AG09309 (cell line): ENCODE measurements at places on chromosomes 12 and 14.
A peak's percentile ranks its signal among the peaks of the same experiment; 100 is the strongest.

DNA sequence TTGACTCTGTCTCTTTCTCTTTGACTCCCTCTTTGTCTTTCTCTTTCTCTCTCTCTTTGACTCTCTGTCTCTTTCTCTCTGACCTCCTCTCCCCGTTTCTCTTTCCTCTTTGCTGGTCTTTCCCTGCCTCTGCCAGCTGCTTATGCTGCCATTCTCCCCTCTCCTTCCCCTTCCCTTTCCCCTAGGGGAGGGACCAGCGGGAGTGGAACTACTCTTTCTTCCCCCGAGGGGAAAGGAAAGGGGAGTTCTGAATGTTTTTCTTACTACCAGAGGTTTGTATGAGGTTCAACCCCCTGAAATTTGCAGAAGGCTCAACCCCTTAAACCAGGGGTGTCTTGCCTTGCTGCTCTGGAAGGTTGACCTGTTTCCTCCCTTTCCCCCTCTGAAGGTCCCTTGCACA lies 24.7 kb upstream of the RNASE1 start:
- no peak for DNase-seq

DNA sequence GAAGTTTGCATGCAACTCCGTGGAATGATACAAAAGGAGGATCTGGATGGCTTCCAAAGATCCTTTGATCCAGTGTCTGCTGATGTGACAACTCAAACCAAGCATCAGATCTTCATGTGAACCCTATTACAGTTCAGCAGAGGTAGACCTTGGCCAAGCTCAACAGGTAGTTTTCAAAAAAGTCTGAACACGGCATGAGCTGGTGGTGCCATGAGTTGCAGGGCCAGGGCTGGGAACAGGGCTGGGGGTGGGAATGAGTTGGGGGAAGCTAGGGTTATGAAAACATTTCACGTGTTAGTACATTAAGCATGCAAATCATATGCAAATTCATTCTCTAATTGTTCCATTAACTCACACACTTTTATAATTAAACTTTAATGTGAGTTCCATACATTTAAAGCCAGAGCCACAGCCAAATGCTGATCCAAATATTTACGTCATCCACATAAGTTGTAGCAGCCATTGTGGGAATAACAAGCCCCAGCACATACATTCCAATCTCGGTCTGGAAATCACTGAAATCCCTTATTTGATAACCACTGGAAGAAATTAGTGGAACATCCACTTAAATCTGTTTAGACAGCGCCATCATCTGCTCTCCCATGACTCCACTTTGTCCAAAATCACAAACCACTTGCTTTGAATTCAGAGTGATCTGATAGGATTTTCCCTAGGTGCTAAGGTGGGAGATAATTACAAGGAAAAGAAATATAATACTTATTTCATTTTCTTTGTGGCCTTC lies 158.5 kb downstream of the APAF1 start:
- peak; percentile 18 for DNase-seq

- no peak for DNase-seq
Observed at GRCh38 chr14:55867311-55867710, 250.9 kb upstream of the PELI2 start.

GRCh38 chr12:15662303-15662980 lies 126.7 kb downstream of the EPS8 start:
- peak; percentile 73 for DNase-seq

- DNase-seq = no peak
Observed at GRCh38 chr14:60803871-60804270, 69.3 kb downstream of the MNAT1 start.

DNA sequence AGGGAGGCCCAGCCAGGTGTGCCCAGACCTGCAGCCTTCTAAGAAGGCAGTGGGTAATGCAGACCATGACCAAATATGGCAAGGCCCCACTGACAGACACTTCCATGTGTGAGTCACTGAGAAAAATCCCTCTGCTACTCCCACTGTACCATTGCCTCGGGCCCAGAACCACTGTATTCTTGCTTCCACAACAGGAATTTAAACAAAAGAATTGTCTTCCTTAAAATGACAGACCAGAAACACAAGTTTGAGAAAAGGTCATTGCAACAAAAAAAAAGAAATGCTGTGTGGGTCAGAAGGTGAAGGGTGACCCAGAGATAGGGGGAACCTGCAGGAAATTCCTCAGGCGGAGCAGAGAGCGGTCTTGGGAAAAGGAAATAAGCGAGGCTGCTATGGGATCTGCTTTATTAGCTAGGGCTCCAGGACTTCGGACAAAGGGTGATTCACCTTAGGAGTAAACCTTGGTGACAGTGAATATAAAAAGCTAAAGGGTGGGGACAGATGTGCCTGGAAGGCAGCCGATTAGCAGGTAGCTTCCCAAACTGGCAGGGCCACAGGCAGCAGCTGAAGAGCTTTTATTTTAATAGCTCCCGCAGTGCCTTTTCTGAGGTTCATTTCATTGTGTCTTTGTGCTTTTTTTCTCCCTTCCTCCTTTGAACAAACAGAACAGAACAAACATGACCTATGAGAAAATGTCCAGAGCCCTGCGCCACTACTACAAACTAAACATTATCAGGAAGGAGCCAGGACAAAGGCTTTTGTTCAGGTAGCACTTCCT lies 185.3 kb upstream of the BCL2L14 start:
- no peak for DNase-seq

GRCh38 chr14:39109893-39110715 lies 4.0 kb upstream of the GEMIN2 start:
- DNase-seq = no peak

- DNase-seq = peak; percentile 71
Observed at GRCh38 chr14:38208618-38209562, 1.2 kb downstream of the SSTR1 start.

GRCh38 chr14:89921346-89921745 lies 33.2 kb downstream of the EFCAB11 start:
- DNase-seq = no peak

DNA sequence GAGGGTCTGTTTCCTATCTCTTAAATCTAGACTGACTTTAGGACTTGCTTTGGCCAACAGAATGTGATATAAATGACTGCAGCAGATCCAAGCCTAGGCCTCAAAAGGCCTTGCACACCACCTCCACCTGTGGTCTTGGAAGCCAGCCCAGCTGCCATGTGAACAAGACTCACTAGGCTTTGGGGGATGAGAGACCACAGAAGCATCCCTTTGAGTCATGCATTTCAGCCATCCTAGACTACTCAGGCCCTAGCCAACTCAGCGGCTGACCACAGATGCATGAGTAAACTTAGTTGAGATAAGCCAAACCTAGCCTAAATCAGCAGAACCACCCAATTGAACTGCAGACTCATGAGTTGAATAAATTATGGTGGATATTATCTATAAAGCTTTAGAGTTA lies 87.7 kb downstream of the KCNH5 start:
- DNase-seq = peak; percentile 7

GRCh38 chr14:61188978-61189808 lies 91.9 kb downstream of the TMEM30B start:
- DNase-seq = no peak

DNA sequence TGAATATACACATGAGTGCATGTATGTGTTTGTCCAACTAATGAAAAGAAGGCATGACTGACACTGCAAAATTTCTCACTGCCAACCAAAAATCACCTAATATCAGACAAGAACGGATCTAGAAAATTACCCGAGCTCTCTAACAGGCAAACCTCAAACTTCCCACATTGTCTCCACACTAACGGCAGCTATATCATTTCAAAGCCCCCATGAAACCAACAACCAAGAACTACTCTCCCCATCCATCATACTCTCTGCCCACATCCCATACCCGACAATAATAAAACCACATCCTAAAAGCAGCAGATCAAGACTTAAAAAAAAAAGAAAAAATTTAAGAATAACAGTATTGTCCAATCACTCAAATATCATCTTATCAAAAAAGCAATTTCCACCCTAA lies 227.1 kb downstream of the CEP128 start:
- DNase-seq = no peak

GRCh38 chr12:88922816-88923215 lies 342.5 kb upstream of the KITLG start:
- no peak for DNase-seq

DNA sequence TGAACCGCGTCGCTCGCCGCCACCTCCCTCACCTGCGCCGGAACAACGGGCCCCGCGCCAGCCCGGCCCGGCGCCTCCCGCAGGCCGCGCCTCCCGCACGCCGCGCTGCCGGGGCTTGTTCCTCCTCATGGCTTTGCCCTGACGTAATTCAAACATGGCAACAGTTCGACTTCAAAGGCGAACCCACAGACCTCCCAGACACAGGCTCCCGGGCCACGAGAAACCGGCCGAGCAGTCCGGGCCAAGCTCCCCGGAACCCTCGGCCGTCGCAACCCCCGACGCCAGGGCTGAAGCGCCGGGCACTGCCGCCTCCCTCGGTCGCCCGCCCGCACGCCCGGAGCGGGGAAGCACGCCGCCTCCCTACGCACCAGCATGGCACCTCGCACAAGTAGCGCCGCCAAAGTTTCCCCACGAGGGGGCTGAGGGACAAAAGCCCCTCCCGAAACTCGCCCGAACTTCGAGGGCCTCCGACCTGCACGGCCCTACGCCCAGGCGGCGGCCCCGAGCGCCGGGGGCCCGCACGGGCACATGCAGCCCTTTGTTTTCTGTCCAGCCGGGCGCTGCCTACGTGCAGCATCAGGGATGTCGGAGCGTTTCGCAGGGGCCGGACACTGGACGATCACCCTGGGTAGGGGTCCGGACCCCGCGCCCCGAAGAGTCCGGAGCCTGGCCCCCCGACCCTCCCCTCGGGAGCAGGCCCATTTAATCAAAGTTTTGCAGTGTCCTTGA lies 1.7 kb downstream of the SINHCAF start:
- peak; percentile 10 for DNase-seq

DNA sequence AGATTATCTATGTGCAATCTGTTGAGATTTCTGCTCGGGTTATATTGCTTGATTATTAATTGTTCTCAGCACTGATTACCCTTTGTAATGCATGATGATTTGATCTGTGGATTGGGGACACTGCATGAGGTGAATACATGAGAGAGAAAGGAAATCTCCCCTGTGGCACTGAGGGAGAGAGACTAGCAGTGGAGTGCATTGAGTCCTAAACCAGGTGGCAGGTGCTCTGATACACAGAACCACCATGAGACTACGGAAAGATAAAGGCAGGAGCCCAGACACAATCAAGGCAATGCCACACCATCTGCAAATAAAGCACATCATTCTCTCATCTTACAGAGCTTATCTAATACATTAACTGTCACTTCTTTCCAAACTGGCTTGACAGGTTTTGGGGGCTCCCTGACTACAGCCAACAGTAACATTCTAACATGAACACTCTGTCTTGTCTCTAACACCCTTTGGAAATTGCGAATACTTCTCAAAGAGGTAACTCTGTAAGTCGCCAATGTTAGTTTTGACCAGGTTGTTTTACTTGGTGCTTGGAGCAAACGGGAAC lies 37.6 kb upstream of the TSPAN8 start:
- DNase-seq = no peak

- DNase-seq = no peak
Observed at GRCh38 chr14:55772486-55772885, 192.5 kb downstream of the KTN1 start.

DNA sequence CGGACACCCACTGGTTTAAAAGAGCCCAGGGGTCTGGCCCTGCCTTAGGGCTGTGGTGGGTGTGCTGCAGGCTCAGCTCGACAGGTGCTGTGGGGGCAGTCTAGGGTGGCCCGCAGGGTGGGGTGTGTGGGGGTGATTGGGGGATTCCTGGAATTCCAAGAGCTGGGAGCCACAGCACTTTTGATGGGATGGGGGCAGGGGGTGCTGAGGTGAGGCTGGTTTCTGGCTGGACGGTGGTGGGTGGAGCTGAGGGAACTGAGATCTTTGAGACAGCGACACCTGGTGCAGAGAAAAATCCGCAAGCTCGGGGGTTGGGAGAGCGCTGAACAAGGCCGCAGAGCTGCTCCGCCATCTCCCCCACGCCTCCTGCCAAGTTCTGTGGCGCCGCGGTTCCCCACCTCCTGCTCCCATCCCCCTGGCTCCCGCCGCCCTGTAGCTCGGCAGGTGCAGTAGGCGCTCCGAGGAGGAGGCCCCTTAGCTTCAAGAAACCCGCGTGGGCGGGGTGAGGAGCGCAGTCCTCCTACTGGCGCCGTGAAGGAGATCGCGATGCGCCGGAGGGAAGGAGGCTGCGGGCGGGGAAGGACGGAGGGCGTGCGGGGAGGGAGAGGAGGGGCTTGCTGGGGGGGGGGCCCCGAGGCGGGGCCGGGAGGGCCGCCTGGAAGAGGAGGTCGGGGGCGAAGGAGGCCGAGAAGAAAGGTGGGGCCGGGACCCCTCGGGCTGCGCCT lies 1.3 kb upstream of the TEDC1 start:
- peak; percentile 27 for DNase-seq

- no peak for DNase-seq
Observed at GRCh38 chr14:91402771-91403600, 14.6 kb downstream of the CCDC88C start.

- no peak for DNase-seq
Observed at GRCh38 chr12:105315726-105316125, 14.8 kb upstream of the C12orf75 start.

DNA sequence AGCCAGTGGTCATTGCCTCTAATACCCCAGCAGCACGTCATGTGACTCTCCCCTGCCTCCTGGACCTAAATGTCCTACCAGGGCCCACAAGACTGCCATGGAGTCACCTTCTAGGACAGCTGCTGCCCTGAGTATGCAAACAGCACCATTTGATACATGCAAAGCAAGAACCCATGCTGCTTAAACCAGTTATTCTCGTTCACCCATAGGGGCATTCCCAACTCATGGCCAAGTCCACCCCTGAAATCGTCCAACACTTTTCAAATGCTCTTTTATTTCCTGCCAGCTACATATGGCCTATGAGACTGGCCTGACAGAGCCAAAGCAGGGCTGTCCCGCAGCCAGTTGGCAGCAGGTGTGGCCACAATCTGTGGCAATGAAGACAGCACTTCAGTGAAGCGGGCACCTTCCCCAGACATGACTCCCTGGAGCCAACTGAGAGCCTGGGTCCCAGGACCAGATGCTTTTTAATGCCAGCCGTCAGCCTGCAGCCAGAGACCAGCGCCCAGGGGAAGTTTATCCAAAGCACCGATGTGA lies 99.9 kb downstream of the BCAT1 start:
- DNase-seq = no peak

GRCh38 chr12:123076604-123077297 lies 74.1 kb downstream of the PITPNM2 start:
- no peak for DNase-seq

DNA sequence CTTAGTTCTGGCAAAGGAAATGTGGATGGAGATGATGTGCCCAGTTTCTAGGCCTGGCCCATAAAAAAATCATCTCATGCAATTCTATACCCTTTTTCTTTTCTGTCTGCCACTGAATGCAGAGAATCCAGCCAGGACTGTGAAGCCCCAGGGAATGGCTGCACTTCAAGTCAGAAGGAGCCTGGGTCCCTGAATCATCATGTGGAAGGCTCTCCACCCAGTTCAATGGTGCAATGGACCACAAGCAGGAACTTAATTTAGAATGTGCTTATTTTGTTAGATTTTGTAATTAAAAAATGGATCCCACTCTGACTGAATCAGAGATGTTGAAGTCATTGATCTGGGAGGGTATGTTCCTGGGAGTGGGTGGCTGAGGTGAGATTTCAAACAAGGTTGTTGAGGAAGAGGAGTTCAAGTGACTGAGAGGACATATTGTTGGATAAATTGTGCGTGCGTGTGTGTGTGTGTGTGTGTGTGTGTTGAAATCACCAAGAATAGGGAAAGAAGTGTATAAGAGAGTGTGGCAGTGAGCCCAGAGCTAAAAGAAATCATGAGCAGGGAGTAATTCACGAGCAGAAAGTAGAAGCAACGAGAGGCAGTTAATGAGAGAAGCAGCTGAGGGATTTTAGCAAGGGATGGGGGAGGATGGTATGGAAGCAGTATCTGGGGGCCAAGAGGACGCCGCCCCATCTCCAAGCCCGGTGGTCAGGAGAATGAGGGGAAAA lies 125.4 kb downstream of the TMX1 start:
- DNase-seq = no peak

GRCh38 chr12:10132850-10133370 lies 2.9 kb upstream of the CLEC7A start:
- no peak for DNase-seq

- no peak for DNase-seq
Observed at GRCh38 chr14:74801396-74801795, 38.3 kb downstream of the YLPM1 start.
